ENCODE measurements at places on chromosomes 6 and 20.

DNA sequence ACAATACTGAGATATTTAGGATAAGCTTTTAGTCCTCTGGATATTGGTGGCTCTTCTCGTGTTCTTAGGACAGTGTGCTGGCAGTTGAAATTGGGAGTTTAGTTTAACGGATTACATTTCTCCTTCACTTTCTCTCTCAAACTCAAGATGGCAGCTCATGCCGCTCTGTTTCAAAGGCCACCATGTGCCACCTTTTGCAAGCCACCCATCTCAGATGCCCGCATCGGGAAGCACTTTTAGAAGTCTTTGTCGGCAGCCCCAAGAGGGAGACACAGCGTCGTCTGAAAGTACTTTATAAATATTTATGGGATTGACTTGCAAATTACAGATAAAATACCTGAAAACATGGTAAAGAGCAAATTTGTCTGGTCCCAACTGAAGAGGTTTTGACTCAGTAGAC, 73.5 kb downstream of the DOK5 start:
- DNase-seq: no peak

GRCh38 chr20:24441661-24442060, 27.8 kb upstream of the SYNDIG1 start:
- no peak for DNase-seq

DNA sequence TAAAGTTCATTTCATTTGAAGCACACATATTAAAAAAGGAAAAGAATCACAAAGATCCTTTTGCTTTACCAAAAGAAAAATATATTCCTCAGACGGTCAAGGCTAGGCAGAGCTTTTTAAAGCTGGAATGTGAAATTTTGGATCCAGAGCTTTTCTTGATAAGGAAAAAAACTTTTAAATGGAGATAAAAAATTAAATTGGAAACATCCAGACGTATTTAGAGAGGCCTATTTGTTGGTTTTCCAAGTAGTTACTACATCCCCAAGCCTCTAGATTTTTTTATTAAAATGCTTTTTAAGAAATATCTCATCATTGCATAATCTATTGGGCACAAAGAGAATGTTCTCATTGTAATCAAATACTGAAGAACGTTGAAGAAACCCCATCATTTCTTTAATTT, 385.7 kb upstream of the CITED2 start:
- DNase-seq: no peak

GRCh38 chr20:36342331-36343120, 36.4 kb downstream of the DLGAP4 start:
- DNase-seq: no peak

DNA sequence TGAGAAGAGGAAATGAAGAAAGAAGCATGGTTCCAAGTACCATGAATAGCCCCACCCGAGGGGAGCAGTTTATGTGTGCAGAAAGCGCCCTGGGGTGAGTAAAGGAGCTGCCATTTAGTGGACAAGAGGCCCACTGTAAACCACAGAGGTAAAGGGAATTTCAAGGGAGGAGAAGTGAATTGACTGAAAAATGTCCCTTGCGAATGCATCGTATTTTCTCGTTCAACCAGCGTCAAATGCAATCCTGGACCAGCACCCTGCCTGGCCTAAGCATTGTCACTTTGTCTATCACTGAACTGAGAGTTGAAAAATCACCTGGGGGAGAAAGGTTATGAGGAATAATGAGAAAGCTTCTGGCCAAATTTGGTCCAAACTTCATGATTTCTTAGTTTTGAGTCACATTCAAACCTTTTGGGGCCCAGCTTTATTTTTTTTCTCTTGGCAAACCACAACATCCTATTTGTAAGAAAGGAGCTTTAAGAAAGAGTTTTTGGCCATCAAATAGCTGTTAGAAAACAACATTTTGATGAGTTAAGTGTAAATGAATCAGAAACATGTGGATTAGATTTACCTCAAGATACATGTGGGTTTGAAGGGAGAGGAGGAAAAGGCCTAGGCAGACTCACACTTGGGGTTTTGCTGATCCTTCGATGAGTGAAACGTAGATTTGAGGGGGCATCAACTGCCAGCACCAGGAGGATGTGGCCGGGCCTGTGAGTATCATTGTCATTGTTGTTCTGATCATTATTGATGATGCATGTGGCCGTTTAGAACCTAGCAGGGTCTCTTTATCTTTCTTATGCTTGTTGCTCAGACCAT, 214.0 kb downstream of the CLIC5 start:
- DNase-seq: no peak

- DNase-seq: peak; percentile 33
Measured at GRCh38 chr6:26172608-26172968, 85.4 kb downstream of the HFE start.

- no peak for DNase-seq
Measured at GRCh38 chr20:5991623-5992441, 41.4 kb downstream of the MCM8 start.

DNA sequence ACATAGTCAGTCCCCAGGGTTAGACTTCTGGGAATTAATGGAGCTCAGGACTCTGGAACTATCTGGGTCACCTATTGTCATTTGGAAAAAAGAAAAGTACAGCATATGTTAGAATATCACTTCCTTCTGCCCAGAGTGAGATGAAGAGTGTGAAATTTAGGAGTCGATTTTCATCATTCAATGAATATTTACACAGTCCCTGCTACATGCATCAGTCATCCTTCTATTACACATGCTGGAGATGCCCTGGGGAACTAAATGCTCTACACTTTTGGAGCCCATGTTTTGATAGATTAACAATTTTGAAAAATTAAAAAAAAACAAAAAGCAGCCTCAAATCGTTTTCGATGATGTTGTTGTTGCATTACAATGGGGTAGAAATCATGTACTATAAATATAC, 315.4 kb downstream of the ALDH8A1 start:
- no peak for DNase-seq

DNA sequence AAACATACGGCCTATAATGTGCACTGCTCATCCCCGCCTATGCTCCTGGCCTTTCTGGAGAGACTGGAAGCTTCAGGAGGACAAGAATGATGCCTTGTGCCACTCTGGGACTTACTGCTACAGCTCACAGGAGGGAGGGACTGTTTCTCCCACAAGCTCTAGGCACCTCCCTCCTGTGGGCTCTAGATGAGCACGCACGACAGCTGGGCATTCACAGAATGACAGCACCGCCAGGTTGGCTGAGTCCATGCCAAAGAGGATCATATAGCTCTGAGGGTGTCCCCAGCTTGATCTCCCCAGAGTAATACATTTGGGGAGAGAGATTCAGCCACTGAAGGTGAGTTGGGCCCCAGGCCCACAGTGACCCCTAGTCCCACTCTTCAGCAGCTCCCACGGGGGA, 10.1 kb upstream of the PGC start:
- no peak for DNase-seq

- no peak for DNase-seq
Measured at GRCh38 chr20:60007464-60007863, 49.2 kb downstream of the CDH26 start.

GRCh38 chr20:25018841-25019240, 26.3 kb upstream of the APMAP start:
- DNase-seq: no peak

DNA sequence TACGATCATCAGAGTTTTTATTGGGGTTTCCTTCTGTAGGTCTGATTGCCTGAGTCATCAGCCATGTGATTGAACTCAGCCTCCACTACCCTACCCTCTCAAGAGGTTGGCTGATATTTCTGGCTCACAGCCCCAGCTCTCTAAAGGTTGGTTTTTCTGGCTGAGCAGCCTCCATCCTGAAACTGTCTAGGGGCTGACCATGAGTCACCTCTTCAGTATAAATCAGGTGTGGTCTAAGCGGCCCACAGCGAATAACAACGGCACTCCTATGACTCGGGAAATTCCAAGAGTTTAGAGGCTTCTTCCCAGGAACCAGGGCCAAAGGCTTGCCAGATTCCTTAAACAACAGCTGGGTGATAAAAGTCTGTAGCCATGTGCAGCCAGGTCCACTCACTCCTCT, 115.5 kb downstream of the SOD2 start:
- DNase-seq: no peak

DNA sequence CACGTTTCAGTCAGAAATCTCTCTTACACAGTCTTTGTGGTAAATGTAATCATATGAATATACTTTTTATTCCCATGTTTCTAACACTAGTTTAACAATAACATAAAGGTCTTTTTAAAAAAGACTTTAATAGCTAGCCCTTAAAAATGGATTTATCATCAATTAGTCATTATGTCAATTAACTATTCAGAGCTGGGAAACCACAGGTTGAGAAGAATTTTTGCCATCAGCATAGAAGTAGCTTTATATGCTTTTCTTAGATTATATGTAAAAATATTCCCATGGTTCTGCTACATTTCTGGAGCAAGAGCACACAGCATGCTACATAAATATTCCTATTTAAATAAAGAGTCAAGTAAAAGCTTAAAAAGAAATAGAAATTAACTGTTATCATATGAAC, 35.5 kb downstream of the ASCC3 start:
- DNase-seq: no peak

DNA sequence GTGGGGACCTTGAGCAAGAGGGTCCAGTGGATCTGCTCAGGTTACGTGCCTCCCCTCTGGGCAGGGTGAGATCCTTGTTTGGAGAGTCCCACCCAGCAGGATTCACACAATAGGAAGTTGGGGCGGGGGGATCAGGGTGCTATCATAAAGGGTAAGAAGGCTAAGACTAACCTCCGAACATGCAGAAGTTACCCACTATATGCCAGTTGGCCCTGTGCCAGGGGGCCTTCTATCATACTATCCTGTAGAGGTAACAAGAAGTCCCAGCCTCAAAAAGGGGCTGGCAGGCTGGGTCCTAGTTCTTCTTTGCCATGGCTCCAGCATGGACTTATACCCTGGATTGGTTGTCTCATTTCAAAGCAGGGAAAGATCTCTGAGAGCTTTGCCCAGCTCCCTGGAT, 94.1 kb downstream of the CDH26 start:
- no peak for DNase-seq

DNA sequence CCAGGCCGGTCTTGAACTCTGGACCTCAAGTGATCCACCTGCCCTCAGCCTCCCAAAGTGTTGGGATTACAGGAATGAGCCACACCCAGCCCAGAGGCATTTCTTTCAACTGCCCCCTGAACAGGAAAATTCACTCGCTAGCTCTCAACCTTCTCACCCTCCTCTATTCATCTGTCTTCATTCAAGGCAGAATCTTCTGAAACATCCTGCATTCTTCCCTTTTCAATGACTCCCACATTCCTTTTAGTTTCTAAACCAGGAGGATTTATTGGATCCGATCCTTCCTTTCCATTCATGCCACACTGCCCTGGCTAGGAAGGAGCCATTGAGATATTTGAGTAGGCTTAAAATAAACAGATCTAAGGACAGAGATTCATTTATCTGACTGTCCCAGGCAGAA, 52.9 kb downstream of the C6orf52 start:
- DNase-seq: no peak

- peak; percentile 94 for DNase-seq
Measured at GRCh38 chr20:57390604-57391438, at the start of gene RBM38. TSS of gene RBM38 (plus strand) at chr20:57391396. CDS start at chr20:57391582, 186 bp downstream.

- DNase-seq: no peak
Measured at GRCh38 chr6:126143761-126144251, 157.5 kb downstream of the TRMT11 start.

DNA sequence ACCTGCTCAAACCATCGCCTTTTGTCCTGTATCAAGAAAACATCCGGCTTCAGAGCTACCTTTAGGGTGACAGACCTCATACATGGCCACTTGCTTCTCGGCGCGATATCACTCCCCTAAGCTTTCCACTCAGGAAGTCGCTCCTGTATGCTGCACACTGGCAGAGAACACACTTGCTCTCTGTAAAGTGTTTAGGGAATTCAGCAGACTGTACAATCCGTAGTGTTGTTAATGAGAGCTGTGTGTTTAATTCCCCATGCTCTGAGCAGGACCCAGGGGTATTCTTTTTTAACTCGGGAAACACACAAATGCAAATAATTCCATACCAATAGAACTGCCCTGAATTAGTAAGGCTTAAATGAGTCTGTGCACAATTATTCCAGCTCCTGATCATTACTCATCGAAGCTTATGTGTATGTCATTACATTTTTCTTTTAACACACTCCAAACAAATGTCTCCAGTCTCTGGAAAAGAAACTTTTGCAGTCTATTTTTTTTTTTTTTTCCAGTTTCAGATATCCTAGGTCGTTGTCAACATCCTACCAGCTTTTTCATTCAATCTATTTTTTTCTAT, 338.7 kb upstream of the ARID1B start:
- no peak for DNase-seq

GRCh38 chr6:157760589-157761330, 62.3 kb upstream of the SNX9 start:
- no peak for DNase-seq

- DNase-seq: no peak
Measured at GRCh38 chr6:90468859-90469258, 118.0 kb downstream of the MAP3K7 start.

- no peak for DNase-seq
Measured at GRCh38 chr6:106249658-106250057, 75.9 kb downstream of the ATG5 start.

GRCh38 chr20:10994991-10995700, 321.3 kb upstream of the JAG1 start:
- DNase-seq: no peak

- no peak for DNase-seq
Measured at GRCh38 chr20:40646361-40646760, 42.7 kb downstream of the MAFB start.

- DNase-seq: no peak
Measured at GRCh38 chr20:51108638-51109363, 85.9 kb upstream of the KCNG1 start.

- no peak for DNase-seq
Measured at GRCh38 chr6:150606168-150606591, 6.5 kb downstream of the PLEKHG1 start.

- DNase-seq: no peak
Measured at GRCh38 chr6:40931931-40932330, 107.1 kb downstream of the UNC5CL start.

DNA sequence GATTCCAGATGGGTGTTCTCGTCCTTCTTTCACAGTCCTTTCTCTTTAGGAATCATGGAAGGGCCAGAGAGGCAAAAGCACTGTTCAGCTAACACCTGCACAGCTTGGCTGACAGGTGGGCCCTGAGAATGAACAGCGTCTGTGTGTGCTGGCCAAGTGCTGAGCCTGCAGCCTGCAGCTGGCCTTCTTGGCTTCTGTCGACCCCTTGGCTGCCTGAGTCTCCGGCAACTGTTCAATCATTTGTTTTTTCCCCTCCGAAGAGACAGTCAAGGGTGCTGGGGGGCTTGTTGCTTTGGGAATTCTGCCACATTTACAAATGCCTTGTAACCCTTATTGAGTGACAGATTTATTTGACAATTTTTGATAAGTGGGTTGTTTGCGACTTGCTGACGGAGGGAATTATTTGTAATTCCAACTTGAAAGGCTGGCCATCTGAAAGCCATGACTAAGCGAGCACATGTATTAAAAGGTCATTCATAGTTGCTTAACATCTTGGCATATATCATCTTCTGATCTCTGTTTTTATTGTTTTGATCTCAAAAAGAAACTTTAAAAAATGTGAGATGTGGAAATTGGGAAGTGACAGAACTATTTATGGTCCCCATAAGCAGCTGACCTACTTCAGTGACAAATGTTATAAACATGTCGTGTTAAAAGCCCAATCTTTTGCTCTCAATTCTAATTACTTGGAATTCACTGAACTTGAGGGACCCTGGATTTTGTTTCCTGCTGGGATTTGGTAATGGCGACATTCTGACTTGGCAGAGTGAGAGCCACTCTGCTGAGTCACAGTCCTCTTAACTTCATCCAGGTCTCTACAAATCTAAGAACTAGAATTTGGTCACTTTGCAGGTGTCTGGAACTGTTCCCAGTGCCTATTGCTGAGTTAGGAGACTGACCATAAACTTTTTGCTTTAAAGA, 41.9 kb upstream of the FERMT1 start:
- DNase-seq: no peak

GRCh38 chr6:88547768-88548167, 381.6 kb upstream of the CNR1 start:
- no peak for DNase-seq
